Right cardiac atrium (tissue), 5 donors: ENCODE measurements at places on chromosomes 13 and 19. TPM values are rescaled to one million over a fixed set of nuclear protein-coding genes. Genes with fewer than 3 reads are reported as not detected.

GRCh38 chr13:93345024-93345423 lies 118.4 kb downstream of the GPC6 start:
- no peak for DNase-seq

GRCh38 chr13:48456546-48456945 lies 43.6 kb upstream of the LPAR6 start:
- DNase-seq = no peak

DNA sequence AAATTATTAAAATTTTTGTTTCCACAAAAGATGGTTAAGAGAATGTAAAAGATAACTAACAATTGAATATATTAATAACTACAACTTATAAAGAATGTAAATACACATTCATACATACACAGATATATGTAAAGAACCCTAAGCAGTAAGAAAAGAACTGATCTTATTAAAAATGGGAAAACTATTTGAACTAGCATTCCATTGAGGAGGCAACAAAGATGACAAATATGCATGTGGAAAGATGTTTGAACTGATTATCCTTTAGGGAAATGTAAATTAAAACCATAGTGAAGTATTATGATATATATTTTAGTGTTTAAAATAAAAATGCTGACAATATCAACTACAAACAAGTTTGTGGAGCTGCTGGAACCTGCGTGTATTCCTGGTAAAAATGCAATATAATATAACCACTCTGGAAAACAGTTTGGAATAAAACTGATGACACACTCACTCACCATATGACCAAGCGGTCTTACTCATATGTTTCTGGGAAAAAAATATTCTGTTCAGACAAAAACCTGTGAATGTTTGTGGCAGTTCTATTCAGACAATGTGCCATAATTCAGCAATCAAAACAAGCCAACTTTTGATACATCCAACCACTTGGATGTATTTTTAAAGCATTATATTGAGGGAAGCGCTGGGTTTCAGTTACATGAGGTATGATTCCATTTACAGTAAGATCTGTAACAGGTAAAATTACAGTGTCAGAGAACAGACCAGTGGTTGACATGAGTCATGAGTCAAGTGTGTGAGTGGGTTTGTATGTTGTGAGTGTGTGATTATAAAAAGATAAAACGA lies 694.4 kb upstream of the SLITRK5 start:
- no peak for DNase-seq

- no peak for DNase-seq
Measured at GRCh38 chr19:8681345-8682029, 17.1 kb downstream of the ACTL9 start.

The LIG1 gene
- 5.3 TPM for total RNA-seq

The GIPR gene
- total RNA-seq = 16.7 TPM

The MIDN gene
- 64.7 TPM for total RNA-seq
